HL-60 (cell line): ENCODE measurements at places on chromosomes 13 and 19.

DNA sequence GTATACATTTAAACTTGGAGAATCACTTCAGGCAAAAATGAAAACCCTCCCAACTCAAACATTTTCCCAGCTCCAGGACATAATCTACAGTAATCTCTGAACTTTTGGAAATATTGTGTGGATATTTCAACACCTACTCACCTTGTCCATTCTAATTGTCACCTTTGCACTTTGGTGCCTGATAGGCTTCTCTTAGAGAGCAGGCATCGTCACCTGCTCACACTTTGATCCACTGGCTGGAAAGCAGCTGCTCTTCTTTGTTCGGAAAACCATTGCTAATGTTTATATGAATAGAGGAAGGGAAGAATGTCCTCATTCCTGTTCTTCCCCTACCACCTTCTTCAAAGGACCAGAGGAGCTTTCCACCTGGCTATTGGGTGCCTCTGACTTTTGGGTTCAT lies 411.2 kb downstream of the FGF9 start:
- DNase-seq, result no peak

DNA sequence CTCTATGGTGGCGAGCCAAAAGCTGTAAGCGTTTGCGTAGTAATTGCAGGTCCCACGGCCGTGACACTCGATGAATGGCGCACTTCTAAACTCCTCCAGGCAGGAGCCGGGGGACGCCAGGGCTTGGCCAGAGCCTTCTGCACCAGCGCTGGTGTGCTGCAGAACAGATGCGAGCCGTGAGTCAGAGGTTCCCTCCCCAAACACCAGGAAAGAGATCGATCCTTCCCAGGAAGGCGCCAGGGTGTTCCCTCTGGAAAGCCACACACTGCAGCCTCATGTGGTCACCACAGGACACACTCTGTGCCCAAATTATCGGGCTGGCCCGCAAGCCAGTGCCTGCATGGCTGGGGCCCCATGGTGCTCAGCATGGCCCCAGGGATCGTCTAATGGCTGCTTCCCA lies 154.6 kb downstream of the COL4A1 start:
- no peak for DNase-seq

DNA sequence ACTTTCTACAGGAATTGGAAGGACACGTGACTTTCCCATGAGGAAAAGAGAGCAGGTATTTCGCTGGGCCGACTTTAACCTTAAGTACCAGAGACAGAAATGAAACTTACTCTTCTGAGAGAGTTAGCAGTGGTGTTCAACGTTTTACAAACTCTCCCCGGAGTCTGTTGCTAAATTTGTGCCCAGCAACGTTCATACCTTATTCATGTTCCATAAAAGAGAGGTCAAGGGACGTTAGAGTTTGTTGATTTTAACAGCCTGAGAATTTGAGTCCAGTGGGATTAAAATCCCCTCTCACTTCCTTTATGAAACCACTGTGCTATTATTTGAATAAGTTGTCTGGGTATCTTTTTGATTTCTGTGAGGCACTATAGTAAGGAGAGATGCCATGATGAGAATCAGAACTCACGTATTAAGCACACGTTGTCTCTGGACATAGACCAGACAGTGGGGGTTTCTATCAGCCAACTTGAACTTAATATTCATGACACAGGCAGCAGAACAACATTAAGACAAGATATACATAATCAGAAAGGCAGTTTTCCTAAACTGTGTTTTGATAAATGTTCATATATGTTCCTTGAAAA lies 33.4 kb downstream of the SPRY2 start:
- DNase-seq, result no peak

DNA sequence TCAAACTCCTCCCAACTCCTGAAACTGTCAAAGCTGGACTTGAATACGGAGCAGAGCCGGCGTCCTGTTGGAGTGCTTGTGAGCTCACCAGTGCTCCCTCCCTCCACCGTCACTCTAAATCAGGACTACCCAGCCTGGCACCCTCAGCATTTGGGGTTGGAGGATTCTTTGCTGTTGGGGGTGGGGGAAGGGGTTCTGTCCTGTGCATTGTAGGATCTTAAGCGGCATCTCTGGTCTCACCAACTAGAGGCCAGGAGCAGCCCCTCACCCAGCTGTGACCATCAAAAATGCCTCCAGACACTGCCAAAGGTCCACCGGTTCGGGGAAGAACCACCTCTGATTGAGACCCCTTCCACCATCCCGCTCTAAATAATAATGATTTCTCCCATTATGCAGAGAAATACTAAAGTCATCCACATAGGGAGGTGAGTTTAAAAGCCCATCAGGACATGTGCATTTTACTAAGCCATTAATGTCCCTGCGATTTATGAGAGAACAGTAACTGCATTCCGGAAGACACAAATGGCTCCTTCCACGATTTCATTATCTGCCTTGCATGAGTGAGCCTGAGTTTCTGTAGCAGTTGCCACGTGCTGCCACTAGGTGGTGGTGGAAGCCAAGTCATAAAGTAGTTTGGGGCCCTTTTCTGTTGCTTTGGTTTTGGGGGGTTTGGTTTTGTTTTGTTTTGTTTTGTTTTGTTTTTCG lies 16.1 kb upstream of the USP29 start:
- peak; percentile 56 for DNase-seq

- DNase-seq, result no peak
These were observed 13.9 kb downstream of the SLC46A3 start for GRCh38 chr13:28704919-28705318.

GRCh38 chr13:50511877-50512341 lies 331.6 kb downstream of the DLEU7 start:
- DNase-seq, result peak; percentile 70

DNA sequence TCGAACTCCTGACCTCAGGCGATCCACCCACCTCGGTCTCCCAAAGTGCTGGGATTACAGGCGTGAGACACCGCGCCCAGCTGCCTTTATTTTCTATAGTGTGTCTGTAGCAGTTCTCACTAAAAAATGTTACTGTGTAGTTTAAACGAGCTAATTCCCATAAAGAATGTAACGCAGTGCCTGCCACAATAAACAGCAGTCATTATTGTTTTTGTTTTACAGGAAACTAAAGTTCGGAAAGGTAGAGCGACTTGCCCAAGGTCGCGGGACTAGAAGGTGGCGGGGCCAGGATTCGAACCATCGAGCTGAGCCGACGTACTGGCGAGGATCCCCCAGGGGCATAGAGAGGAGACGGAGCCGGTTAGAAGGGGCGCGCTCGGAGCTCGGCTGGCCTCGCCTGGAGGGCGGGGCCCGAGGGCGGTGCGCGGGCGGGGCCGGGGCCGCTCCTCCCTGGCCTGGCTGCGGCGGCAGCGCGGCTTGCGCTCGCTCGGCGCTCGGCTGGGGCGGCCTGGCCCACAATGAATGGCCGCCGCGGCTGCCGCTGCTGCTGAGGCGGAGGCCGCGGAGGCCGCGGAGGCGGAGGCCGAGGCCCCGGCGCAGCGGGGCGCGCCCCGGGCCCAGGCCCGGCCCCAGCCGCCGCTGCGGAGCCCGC lies at the start of gene NACC1:
Gene NACC1, plus strand, starts transcription at position 493 of the 652 bp plus-strand sequence. CDS start 16,944 bp downstream, outside the sequence.
- DNase-seq, result peak; percentile 89

- no peak for DNase-seq
These were observed 14.3 kb downstream of the PEPD start for GRCh38 chr19:33507021-33507956.

GRCh38 chr19:41373993-41374392 lies 2.3 kb upstream of the TMEM91 start:
- no peak for DNase-seq

DNA sequence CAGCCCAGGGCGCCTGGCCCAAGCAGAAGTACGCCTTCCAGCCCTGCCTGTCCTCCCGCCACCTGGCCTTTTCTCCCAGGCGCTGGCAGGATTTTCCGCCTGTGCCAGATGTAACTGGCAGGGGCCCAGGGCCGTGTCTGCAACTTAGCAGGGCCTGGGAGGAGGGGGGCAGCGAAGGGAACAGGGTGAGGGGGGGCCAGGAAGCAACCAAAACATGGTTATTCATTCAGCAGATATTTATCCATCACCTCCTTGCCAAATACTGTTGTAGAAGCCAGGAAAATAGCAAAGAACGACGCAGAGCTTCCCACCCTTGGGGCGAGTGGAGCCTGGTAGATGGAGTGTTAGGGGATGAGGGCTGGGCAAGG lies 5.6 kb downstream of the TLE6 start:
- no peak for DNase-seq

- no peak for DNase-seq
These were observed 20.2 kb downstream of the DNAJC3 start for GRCh38 chr13:95697052-95697680.

DNA sequence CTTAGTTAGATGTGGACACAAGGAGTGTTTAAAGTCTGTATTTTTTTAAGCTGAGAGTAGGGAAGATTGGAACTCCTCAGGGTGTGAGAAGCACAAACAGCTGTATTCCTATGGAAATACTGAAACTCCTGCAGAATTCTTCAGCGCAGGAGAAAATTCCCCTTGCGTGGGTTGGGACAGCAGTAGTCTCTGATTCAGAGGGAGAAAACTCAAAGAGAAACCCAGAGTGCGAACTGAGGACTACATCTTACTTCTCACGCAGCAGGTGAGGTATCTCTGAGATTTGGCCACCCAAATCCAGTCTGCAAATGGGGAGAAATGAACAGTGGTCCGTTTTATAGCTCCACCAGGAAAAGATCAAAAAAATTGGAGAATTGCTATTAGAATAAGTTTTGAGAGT lies 60.9 kb downstream of the FRY start:
- no peak for DNase-seq

DNA sequence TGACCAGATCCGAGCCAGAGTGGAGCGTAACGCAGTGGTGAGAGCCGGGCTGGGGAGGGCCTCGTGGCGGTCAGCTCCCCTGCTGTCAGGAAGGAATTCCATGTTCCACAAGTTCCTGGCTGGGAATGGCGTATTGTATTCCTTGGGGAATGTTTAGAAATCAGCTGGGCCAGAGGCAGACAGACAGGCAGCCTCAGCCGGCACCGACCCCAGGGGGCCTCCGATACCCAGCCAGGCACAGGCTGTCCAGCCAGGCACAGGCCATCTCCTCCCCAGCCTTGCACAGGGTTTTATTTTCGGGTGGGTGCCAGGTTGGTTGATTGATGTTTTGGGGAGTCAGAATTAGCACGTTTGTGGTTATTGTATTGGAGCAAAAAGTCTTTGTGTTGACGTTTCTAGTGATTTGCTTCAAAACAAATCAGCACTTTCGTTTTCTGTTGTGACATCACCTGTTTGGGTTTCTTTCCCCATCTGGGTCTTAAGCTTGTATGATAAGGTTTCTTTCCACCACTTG lies 126.6 kb upstream of the MCF2L start:
- no peak for DNase-seq

DNA sequence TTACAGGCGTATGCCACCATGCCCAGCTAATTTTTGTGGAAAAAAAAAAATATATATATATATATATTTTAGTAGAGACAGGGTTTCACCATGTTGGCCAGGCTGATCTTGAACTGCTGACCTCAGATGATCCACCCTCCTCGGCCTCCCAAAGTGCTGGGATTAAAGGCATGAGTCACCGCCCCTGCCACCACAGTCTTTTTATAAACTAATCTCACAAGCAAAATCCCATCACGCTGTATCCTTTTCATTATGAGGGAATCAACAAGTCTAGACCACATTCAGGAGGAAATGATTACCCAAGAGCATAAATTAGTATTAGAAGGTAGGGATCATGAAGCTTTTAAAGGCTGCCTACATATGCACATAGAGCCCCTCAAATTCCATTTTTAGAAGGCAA lies 210.6 kb upstream of the NBEA start:
- no peak for DNase-seq

GRCh38 chr19:10797541-10798256 lies 38.3 kb downstream of the TMED1 start:
- DNase-seq, result no peak

DNA sequence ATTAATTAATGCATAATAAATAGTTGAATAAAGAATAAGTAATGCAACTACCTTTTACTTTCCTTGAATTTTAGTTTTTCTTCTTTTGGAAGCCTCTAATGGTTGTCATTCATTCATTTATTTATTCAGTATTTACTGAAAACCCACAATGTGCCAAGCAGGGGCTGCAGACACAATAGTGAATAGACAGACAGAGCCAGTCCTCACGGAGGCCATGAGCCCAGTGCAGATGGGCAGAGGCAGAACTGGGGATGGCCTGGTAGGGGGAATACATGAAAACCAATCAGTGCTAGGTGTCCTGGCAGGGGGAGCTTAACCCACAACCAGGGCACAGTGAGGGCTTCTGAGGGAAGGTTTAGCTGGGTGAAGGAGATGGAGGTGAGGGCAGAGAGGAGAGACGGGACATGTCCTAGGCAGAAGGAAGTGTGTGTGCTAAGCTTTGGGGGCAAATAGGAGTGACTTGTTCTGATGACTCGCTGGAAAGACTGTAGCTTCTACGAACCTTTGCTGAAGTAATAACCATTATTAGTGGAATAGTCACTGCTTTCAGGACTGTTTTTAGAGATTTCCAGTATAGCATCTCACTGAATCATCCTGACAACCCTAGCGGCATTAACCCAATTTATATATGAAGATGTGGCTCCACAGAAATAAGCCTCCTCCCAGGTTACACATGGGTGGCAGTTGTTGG lies 55.9 kb downstream of the ERCC5 start:
- no peak for DNase-seq

GRCh38 chr19:39413911-39414608 lies 1.6 kb downstream of the PLEKHG2 start:
- DNase-seq, result no peak

GRCh38 chr13:44101347-44102083 lies 221.8 kb downstream of the LACC1 start:
- no peak for DNase-seq

- no peak for DNase-seq
These were observed 80.5 kb downstream of the GPC6 start for GRCh38 chr13:93307136-93307535.

GRCh38 chr19:7676854-7677253 lies at the start of gene MCEMP1:
MCEMP1 (plus strand) TSS chr19:7677090; CDS start chr19:7677121, 31 bp downstream.
- DNase-seq, result peak; percentile 89
